AG10803 (cell line): ENCODE measurements at places on chromosomes 11 and 22.

DNA sequence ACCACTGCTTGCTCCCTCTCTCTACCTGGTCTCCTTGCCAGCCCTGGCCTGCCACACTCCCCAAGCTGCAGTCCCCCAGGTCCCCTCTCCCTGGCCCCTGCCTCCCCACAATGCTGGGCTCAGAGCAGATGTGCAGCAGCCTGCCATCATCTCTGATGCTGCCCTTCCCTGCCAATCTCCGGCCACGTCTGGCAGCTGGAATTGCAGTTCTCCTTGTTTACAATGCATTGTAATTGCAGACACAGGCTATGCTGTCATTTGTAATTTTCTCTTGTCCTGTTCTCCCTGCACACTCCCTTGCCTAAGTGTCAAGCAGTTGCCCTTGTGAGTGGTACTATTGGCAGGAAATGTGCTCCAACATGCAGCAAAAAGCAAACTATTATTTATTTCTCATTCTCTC is 222.3 kb downstream of the NTM start:
- DNase-seq = no peak

DNA sequence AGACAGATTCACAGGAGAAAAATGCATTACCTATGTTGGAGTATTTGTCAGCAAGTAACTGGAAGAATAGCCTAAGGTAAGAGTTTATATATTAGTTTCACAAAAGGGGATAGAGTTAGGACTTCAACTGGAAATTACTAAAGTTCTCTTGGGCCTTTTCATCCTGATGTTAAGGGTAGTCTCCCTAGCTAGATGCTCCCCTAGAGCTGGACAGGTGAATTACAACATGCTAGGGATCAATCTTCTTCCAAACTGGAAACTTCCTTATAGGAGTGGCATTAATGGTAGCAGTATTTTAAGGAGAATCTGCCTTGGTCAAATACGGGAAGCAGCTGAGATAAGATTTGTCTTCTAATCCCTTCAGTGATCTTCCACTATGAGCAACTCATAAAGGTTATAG is 632.8 kb upstream of the RAG2 start:
- DNase-seq = no peak

GRCh38 chr11:819129-819931 is 616 bp downstream of the PNPLA2 start:
- peak; percentile 86 for DNase-seq

DNA sequence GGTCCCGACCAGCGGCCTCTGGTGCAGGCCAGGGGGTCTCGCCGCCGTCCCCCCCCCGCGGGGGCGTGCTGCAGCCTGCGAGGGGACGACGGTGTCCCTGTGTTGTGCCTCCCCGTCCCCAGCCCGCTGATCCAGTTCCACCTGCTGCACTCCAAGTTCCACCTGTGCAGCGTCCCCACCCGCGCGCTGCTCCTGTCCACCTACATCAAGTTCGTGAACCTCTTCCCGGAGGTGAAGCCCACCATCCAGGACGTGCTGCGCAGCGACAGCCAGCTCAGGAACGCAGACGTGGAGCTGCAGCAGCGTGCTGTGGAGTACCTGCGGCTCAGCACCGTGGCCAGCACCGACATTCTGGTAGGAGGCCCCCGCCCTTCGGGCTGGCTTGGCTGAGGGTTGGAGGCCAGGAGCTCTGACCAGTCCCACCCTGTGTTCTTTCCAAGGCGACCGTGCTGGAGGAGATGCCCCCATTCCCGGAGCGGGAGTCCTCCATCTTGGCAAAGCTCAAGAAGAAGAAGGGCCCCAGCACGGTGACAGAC is 42.8 kb downstream of the MUC6 start:
- DNase-seq = no peak

- peak; percentile 67 for DNase-seq
Measured at GRCh38 chr11:130476200-130476921, 27.9 kb downstream of the ADAMTS15 start.

DNA sequence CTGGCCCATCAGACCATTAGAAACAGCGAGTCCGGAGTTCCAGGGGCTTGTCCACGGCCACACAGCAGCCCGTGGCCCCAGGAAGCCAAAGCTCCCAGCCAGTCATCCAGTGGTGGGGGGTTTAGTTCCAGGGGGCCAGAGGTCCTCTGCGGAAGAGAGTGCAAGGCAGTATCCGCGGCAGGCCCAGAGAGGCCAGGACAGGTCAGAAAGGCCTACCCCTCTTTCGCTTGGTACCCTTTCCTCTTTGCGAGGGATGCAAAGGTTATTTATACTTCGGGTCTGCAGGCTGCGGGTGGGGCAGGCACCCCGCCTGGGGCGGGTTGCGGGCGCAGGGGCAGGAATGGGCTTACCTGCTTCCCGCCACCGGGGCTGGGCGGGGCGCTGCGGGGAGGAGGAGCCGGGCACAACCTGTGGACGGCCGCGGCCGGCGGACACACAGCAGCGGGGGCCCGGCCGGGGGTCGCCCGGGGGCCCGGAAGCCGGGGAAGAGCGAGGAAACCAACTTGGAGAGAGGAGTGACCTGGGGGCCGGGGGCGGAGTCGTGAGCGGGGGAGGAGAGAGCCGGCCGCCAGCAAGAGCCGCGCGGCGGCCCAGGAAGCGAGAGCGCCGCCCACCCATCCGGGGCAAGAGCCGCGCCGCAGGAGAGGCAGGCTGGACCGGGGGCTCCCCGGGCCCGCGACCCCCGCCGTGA is at the start of gene SH3BP1:
Gene SH3BP1 (plus strand): TSS at position 600 of the 691 bp plus-strand sequence. CDS start 119 bp downstream, outside the sequence.
- peak; percentile 15 for DNase-seq

DNA sequence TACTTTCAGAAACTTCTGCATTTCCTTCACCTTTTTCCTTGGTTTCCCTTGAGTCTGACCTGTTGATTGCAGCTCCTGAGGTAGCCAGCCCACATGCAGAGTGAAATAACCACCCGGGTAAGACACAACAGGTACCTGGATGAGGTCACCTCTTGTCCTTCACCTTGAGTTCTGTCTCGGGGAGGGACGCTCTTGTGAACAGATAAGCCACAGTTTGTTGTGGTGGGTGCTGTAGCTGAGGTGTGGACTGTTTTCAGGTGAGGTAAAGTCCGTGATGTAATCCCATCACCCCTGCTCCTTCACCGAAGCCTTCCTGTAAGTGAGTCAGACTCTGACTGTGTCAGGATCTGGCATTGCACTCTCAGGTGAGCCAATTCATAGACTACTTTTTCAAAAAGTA is 183.1 kb downstream of the NAV2 start:
- DNase-seq = no peak

DNA sequence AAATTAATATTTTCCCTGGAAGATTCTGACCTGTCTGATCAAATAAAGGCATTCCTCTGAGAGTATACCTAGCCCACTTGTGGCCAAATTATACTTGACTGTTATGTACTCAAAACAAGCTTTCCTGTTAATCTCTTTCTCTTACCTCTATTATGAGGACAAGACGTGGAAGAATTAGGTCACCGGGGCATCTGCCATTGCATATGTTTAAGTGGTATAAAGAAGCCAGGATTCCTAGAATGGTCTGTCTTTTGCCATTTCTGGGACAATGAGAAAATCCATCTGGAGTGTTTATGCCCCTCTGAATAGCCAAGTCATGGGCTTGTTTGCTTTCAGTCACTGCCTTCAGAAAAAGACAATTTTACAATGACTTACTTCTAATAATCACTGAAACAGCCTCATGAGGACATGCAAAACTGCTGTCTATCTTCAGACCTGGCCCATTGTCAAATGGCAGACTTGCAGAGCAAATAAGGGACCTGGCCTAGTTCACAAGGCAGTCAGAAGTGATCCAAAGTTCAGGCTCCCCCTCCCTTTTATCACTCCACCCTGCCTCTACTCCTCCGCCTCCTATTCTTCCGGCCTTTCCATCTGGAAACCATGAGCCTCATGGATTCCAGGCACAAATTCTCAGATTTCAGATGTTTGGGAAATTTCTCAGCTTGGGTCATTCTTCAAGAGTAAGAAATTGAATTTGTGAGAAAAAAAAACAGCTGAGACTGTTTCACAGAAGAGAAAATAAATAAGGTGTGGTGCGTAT is 128.1 kb upstream of the LDLRAD3 start:
- DNase-seq = peak; percentile 73
